ENCODE measurements at places on chromosomes 6 and 20.

- no peak for DNase-seq
Measured at GRCh38 chr6:13005994-13006393, 289.4 kb downstream of the PHACTR1 start.

DNA sequence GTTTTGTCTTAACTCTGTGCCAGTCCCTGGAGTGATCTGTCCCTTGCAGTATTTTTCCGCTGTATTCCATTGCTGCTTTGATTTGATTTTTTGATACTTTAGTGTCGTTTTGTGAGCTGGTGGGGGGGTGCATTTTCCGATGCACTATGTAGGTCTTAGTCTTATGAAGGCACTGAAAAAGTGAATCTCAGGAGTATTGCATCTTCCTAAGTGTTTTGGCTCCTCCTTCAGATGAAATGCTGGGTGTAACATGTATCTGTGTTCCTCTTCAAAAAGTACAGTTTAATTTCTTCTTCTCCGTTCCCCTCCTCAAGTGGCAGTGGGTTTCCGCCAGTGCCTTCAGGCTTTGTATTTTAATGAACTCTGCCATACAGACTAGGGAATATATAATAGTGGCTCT is 580.7 kb upstream of the GJE1 start:
- DNase-seq: no peak

DNA sequence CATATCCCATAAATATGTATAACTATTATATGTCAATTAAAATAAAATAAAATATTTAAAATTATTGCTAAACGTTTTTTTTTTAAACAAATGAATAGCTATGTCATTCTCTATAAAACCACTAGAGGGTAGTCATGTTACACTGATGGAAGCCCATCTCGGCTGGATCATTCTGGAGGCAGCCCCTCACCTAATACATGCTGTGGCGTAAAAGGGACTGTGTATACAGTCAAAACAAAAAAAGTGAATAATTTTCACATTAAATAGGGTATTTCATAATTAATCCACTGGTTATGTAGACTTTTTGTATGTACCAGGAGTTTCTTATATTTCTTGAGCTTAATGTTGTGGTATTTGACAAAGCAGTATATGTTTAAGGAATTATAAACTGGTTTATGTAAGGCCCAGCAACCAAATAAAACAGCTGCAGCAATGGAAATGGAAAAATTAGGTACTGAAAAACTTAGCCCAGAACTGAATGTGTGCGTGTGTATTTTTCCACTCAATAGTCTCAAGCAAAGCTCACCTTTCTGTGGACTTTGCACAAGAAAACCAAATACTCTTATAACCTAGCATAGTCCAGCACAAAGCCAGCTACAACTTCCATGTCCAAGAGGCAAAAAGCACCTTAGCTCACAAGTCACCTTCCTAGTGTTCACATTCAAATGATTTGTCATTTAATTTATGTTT is 81.7 kb downstream of the COL9A1 start:
- peak; percentile 52 for DNase-seq

DNA sequence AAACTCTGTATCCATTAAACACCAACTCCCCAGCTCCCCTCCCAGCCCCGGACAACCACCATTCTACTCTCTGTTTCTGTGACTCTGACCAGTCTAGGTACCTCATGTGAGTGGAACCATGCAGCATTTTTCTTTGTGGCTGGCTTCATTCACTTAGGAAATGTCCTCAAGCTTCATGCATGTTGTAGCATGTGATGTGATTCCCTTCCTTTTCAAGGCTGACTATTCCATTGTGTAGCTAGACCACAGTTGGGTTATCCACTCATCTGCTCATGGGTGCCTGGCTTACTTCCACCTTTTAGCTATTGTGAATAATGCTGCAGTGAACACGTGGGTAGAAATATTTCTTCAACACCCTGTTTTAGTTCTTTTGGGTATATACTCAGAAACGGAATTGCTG is 8.8 kb upstream of the BPHL start:
- no peak for DNase-seq

DNA sequence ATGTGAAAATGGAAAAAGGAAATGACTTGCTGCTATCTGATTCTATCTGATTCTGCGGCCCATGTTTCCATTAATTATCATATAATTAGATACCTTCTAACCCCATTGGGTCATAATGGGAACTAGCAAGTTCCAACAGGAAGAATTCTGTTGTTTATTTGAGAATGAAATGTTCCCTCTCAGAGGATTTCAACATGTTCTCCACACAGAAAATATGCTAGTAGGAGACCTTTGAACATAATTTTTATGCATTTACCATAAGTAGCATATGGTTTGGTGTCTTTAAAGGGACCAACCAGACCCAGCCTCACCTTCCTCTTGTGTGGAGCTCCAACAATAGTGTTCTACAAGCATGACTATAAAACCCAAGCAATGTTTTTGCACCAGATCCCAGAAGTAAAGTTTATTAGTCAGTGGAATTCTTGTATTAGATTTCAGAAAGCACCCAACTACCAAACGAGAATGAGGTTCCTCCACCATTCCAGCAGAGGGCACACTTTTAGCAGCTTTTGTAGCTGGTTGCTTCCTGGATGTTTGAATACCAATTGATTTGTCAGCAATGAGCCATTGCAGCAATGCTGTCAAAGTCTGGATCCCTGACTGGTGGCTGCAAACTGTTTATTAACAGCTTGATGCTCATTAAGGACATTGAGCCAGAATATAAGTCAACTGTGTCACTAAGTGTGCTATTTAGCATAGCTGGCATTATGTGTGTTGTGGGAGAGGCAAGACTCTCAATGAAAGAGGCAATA is 143.6 kb upstream of the GJE1 start:
- DNase-seq: peak; percentile 38

DNA sequence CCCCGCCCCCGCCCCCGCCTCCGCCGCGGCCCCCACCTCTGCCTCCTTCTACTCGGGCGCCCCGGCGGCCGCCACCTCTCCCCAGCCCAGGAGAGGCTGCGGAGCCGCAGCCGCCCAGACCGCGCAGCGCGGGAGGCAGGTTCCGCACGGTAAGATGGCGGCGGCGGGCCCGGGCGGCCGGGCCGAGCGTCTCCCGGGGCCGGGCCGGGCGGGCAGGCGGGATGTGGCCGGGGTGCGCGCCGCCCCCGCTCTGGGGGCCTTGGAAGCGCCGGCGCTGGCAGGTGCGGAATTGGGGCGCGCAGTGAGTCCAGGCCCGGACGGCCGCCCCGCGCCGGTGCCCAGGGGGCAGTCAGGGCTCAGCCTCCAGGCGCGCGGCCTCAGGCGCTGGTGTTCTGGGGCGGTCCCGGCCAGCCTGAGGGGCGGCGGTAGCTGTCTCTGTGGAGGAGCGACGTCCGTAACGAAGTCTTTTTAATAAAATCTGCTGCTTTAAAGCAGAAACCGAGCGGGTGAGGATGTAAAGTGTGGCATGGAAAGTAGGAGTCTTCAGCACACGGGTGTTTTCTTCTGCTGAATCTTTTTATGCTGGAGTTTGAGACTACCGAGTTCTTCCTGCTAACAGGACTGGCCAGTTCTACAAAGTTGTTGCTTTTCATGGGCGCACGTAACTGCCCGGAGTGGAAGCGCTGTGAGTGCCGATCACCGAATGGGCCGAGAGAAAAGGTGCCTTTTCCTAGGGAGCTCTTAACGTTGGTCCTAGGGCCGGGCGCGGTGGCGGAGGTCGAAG is at the start of gene GID8:
Gene GID8 (plus strand): TSS at position 43 of the 784 bp plus-strand sequence. CDS start 3,356 bp downstream, outside the sequence.
- peak; percentile 37 for DNase-seq

DNA sequence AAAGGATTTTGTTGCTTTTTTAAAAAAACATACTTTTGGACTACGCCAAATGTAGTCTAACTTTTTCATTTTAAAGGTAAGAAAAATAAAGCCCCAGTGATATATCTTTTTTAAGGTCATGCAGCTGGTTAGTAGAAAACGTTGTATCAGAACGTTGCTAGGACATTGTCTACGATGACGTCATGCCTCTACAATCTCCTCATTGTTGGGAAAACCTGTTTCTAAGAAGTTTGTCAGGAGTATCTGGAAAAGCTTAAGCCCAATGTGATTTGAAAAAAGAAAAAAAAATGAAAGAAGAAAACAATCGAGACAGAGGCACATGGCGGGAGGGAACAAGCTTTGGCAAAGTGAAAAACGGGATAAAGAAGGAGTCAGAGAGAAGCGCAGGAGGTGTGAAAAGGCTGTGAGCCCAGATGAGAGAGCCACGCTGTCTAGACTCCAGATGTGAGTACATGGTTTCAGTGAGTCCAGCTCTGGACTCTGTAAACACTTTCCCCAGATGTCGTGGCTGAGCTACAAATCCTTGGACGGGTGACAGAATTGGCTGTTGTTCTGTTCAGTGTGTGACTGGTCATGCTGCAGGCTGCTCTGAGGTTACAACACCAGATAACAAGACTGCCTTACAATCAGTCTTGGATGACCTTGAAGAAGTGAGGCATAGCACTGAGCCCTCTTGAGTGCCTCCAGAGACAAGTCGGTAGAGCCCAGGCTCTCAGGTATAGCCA is 656.7 kb upstream of the ID4 start:
- no peak for DNase-seq

GRCh38 chr6:146381486-146381885 is 162.1 kb upstream of the RAB32 start:
- DNase-seq: no peak

DNA sequence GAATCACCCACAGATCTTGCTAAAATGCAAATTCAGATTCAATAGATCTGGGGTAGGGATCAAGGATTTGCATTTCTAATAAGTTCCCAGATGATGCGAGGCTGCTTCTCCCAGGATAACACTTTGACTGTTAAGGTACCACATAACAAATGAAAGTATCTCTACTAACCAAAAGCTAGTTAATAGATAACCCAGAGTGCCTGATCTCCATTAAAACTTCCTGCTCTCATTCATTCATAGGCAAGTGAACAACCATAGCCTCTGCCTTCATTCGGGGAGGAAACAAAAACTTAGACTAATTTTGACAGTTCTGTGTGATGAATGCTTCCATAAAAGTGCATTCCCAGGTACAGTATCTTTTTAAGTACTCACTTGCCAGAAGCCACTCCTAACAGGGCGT is 265.6 kb upstream of the BTBD3 start:
- no peak for DNase-seq

GRCh38 chr6:41055149-41055548 is 2.1 kb downstream of the APOBEC2 start:
- DNase-seq: no peak

GRCh38 chr20:61437280-61438206 is 185.5 kb downstream of the CDH4 start:
- DNase-seq: no peak

DNA sequence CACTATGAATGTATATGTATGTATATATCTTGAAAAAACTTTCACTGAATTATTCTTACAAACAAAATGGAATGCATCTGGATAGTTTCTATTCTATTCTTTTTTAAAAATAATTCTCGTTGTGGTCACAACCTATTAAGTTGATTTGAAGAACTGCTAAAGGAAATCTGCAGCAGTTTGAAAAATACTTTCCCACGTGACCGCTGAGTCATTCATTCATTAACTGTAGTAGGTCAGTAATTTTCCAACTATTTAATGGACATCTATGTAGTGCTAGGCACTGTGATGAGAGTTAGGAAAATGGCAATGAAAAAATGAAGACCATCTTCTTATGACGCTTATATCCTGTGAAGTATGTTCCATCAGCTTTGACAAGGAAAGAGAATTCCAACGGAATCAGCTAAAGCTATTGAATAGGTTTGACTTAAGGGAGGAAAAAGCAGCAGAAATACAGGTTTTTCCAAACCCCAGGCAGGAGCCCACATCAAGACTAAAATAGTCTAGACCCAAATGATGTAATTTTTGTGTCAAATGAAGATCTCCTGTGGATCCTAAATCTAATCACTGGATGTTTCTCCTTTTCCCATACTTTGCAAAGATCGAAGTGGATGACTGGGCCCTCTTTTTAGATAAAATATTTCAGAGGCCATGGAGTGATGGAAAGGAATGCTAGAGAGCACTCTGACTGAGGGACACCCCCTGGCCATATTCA is 4.1 kb upstream of the EFHC1 start:
- no peak for DNase-seq

Data from SK-N-DZ (cell line).